Ascending aorta (tissue), 2 donors: ENCODE measurements at places on chromosomes 16 and 17. TPM values are rescaled to one million over a fixed set of nuclear protein-coding genes. Genes with fewer than 3 reads are reported as not detected.

Gene SLC6A2
- not detected for total RNA-seq

Gene KRTAP4-4
- not detected for total RNA-seq

Gene TVP23C
- total RNA-seq, result 5.5 TPM

Gene MRPL38
- total RNA-seq, result 31.9 TPM

- no peaks in the 10 kb centered on the region for H3K27me3 ChIP-seq
- no peaks in the 10 kb centered on the region for H3K4me1 ChIP-seq
- H3K4me3 ChIP-seq, result no peak overlapping the region
- no peak overlapping the region for H3K27ac ChIP-seq
Observed at GRCh38 chr17:10838682-10839081, 795 bp upstream of the PIRT start.

DNA sequence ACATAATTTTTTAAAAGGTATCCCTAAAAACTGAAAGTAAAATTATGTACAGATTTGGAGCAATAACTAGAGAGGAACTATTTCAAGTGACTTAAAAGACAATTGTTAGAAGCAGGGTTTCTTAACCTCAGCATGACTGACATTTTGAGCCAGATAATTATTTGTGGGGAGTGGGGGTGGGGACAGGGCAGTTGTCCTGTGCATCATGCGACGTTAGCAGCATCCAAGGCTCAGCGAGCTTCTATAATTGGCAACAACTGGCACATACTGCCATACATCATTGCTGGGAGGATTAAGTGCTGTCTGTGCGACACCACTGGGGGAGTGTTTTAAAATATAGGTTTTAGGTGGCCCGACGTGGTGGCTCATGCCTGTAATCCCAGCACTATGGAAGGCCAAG is 27.1 kb downstream of the GABARAPL2 start:
- H3K4me1 ChIP-seq, result peaks cover 4% of the 10 kb centered on the region
- peaks cover 14% of the 10 kb centered on the region for H3K36me3 ChIP-seq
- no peak for DNase-seq
- peak overlapping the region; percentile 35 for H3K27ac ChIP-seq
- no peak overlapping the region for H3K4me3 ChIP-seq
